ENCODE measurements at places on chromosomes 5 and 9.

GRCh38 chr5:114447084-114447773 lies 85.4 kb downstream of the KCNN2 start:
- ATAC-seq: no peak

DNA sequence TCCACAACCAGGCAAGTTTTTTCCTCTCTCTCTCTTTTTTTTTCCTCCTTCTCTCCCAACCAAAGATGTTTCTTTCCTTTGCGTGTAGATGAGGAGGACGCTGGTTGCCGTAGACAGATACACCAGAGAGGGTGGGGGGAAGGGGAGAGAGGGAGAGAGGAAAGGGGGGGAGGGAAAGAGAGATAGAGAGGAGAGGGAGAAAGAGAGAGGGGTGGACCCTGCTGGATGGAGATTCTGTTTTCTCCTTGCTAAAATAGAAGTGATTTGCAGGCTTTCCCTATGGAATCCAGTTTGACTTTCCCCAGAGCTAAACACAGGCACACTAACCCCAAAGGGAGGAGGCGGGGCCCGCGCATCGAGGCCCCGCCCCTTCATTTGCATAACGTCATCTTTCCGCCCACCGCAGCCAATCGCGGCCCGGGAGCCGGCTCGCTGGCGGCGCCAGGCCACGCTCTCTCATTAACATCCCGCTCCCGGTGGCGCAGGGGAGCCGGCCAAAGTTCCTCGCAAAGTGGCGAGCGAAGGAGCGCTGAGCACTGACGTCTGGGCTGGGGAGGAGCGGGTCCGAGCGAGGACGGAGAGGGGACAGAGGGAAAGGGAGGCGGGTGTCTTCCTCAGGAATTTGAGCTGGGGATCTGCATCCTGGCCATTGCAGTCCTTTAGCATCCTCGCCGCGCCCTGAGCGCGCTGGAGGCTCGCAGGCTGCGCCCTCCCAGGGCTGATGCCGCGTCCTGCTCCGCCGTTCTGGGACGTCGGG lies 487 bp upstream of the EBF1 start:
- ATAC-seq: peak; percentile 88

GRCh38 chr9:1978941-1979340 lies 36.2 kb upstream of the SMARCA2 start:
- peak; percentile 69 for ATAC-seq

- ATAC-seq: no peak
These were observed 159.4 kb downstream of the TENT4A start for GRCh38 chr5:6872441-6873160.

DNA sequence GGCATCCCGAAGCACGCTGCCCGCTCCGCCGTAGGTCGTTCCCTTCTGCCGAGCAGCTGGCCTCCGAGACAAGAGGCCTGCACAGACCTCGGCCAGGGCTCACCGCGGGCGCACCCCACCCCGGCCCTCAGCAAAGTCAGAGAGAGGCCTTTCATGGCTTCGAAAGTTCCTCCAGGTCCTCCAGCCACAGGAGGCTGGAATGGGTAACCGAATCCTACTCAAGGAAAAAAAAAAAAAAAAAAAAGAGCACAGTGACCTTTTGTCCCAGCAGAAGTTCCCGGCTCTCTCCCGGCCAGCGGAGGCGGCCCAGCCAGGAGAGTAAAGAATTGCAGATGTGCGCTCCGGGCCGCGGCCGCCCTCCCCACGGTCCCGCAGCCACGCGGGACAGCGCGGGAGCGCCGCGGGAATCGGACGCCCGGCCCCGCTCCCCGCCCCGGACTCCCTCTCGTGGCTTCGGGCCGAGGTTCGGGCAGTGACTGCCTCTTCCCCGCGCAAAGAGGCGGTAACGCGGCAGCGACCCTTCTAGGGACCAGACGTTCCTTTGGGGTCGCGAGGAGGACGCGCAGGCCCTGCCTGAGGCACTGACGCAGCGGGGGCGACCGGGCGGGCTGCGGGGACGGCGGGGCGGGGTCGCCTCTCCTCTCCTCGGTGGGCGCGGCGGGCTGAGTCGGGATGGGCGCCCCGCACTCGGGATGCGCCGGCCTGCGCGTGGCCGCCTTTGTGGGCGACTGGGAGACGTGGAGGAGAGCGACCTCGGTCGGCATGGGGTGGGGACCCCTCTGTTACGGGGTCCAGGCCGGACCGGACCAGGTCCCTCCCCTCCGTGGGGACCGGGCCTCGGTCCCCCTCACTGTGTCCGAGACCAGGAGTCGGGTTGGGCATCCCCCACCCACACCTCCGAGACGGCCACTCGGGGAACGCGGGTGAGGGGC lies 754 bp downstream of the GFPT2 start:
- ATAC-seq: peak; percentile 11

- ATAC-seq: no peak
These were observed 206.9 kb downstream of the ZSWIM6 start for GRCh38 chr5:61538722-61539501.

DNA sequence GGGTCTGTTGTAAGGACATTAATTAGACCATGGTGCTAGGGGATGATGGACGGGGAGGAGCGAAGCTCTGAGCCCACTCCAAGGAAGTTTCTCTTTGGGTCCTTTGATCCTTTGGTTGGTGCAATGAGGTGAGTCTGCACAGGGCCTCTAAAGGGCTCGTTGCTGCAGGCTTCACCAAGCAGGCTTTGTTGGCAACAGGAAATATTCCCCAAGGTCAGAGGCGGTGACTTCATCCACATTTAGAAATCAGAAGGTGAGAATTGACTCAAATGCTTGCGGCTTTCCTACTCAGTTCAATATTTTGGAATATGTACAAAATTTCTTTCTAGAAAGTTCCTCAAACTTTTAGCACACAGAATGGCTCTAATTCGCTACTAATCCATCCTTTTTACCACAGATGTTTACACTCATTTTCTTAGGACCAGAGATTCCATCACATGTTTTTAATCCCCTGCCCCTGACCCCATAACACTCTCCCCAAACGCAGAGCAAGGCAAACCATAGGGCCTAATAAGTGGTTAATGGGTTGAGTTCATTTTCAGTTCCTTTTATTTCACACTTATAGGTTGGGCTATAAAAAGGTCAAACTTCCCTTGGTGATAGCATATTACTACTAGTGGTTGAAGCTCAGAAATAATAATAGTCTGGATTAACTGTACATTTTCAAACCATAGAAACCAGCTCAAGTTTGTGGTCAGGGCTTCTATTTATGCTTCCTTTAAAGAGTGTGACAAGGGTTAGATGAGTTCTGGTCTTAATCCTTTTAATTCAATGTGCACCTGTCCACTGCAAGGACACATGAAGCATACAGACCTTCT lies 37.3 kb upstream of the TMEM252 start:
- no peak for ATAC-seq

GRCh38 chr5:172002840-172003512 lies 3.5 kb downstream of the FBXW11 start:
- ATAC-seq: no peak

DNA sequence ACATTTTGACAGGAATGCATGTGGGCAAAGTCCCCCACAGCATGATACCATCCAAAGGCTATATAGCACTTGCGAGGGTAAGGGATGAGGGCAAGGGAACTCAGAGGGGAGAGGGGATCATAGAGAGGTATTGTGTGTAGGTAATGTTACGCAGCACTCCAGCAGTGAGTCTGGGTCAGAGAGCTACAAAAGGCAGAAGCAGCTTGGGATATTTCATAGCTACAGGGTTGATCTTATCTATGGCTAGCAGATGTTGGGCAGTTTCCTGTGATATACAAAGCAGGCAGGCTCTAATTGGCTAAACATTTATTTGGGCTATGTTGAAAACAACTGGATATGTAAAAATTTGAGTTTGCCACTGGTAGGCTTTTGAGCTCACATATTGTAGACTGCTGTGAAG lies 17.8 kb upstream of the SLCO4C1 start:
- no peak for ATAC-seq

GRCh38 chr5:168934169-168934568 lies 355.0 kb upstream of the PANK3 start:
- no peak for ATAC-seq

GRCh38 chr9:130949188-130950038 lies 10.4 kb upstream of the FIBCD1 start:
- no peak for ATAC-seq

DNA sequence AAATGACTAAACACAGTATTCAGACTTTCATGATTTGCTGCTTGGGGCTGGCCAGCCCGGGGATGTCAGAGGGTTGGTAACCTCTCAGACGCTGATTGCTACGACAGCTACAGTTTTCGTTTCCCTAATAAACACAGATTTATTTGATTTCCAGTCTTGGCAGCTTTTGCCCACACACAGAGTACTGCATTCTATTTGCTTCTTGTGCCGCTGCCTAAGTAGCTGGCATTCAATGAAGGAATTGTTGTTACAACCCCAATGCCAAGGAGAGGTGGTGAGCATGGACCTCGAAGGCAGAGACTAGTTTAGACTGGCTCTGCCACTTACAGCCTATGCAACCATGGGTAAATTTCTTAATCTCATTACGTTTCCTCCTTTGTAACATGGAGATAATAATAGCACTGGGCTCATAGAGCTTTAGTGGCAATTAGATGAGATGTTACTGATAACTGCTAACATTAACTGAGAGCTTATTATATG lies 247.1 kb upstream of the PANK3 start:
- ATAC-seq: peak; percentile 12

DNA sequence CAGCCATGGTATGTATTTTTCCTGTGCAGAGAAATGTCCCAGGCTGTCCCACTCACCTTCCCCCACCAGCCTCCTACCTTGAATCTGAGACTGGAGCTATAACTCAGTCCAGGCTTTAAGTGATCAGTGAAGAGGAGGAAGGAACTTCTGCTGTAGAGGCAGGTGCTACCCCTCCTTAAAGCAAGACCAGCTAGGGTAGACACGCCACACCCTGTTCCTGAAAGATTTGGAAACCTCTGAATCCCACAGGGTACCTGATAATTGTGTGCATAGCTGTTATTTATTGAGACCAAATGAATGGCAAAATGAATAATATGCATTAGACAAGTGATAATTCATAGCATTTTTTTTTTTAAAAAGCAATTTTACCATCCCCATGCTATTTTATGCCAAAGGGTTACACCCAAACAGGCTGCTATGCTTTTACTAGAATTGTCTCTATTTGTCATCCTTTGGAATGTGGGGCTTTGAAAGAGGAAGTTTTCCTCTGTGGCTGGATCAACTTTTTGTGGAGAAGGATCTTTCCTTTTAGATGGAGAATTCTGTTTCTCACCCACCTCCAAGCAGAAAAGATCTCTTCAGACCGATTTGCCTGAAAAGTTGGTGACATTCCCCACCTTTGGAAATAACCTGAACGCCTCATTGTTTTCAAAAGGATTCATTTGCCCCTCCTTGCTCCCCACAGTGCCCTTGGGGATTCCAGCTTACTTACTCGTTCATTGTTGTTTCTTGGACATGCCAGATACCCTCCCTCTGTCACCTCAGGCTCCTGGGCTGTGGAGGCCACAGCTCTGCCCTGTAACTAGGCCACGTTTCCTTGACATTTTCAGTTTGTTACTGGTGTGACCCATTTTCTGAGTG lies 248.7 kb downstream of the NR3C1 start:
- no peak for ATAC-seq

- no peak for ATAC-seq
These were observed 146.8 kb downstream of the MUSK start for GRCh38 chr9:110815361-110815760.

GRCh38 chr5:116583085-116583861 lies 8.7 kb upstream of the SEMA6A start:
- no peak for ATAC-seq
